Neural crest cell (in vitro differentiated cells): ENCODE measurements at places on chromosomes 6 and 20. TPM values are rescaled to one million over a fixed set of nuclear protein-coding genes. Genes with fewer than 3 reads are reported as not detected.

The VPS16 gene
- 49.8 and 50.6 TPM in 2 replicates for total RNA-seq

The ATP9A gene
- 38.9 and 39.0 TPM in 2 replicates for total RNA-seq

The DBNDD2 gene
- total RNA-seq: 18.1 and 18.2 TPM in 2 replicates

The ZC3H12D gene
- total RNA-seq: 0.14 and 0.16 TPM in 2 replicates

The POU3F2 gene
- 111 and 114 TPM in 2 replicates for total RNA-seq

The MBOAT1 gene
- 11.4 and 12.0 TPM in 2 replicates for total RNA-seq

The ACTL10 gene
- total RNA-seq: 0.75 TPM in 2 replicates

The SNX14 gene
- total RNA-seq: 54.1 and 56.4 TPM in 2 replicates

The WTAP gene
- total RNA-seq: 126 and 128 TPM in 2 replicates

The PTGIS gene
- 7.1 and 9.8 TPM in 2 replicates for total RNA-seq

GRCh38 chr6:127792616-127793015, 108.2 kb downstream of the THEMIS start:
- H3K4me1 ChIP-seq: no peaks in the 10 kb centered on the region
- H3K36me3 ChIP-seq: no peaks in the 10 kb centered on the region
- H3K27me3 ChIP-seq: no peaks in the 10 kb centered on the region
- no peak overlapping the region for H3K4me3 ChIP-seq
- no peak for DNase-seq

GRCh38 chr6:105649192-105649591, 246.3 kb upstream of the PREP start:
- H3K36me3 ChIP-seq: no peaks in the 10 kb centered on the region
- DNase-seq: no peak
- no peak overlapping the region for H3K4me3 ChIP-seq
- no peaks in the 10 kb centered on the region for H3K4me1 ChIP-seq
- H3K27me3 ChIP-seq: peaks cover 15% of the 10 kb centered on the region

DNA sequence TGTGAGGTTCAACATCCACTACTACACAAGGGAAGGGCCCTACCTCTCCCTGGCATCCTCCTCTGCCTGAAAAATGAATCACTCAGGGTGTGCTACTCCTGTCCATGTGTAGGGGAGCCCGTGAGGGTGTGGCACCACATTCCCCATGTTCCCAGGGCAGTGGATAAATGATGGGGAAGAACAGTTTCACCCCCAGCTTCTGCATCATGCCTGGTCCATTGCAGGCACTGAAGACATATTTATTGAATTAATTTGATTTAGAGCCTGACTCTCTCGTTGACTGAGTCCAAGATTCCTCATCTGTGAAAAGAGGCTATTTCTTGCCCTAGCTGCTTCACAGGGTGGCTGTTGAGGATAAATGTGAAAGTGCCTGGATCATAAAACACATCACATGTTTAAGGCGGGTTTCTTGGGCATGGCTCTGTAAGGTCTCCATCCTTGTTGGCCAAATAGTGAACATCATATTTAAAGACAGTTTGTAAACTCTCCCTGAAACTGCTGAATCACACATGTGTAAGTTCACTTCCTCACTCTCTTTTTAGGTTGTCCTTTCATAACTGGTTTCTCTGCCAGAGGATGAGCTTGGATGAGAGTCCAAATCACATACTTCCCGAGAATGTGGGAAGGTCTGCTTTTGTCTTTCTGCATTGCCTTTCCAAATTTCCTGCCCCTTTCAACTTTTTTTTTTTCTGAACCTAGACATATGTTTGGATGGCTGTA, 79.7 kb upstream of the FYN start:
- H3K36me3 ChIP-seq: no peaks in the 10 kb centered on the region
- peaks cover 34% of the 10 kb centered on the region for H3K4me1 ChIP-seq
- no peak for DNase-seq
- no peak overlapping the region for H3K4me3 ChIP-seq
- no peaks in the 10 kb centered on the region for H3K27me3 ChIP-seq

DNA sequence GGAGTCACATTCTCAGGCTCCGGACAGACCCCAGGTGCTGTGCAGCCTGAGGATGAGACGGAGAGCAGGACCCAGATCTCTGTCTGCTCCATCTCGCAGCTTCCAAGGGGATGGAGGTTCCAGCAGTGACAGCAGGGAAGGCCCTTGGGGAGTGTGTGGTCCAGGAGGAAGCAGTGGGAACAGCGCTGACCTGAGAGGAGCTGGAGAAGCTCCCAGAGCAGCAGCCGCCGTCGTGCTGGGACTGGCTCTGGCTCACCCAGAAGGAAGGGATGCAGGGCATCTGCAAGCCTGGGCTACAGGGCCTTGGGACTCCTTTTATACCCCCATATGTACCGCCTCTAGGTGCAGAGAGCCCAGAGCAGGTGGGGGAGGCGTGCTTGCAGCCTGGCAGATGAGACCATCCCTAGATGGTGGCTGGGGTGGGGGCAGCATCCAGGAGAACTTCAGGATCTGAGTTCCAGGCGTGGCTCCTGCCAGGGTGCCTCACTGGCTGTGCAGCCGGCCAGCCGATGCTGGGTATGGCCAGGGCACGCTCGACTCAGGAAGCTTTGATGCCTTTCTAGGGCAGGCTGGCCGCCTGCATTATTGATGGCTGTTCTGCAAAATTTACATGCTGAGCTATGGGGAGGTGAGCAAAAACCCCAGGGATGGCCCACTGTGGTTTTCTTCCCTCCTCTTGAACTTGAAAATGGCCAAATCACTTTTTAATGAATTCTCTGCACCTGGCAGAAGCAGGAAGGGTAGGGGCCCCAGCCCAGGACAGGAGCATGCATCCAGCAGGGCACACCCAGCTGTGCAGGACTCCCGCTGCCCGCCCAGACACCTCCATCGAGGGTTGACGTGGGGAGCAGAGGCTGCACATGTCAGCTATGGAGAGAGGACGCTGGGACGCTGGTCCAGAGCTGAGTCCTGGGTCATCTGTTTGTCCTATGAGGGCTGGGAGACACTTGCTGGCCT, 179.6 kb downstream of the TAF4 start:
- peaks cover 8% of the 10 kb centered on the region for H3K4me1 ChIP-seq
- no peaks in the 10 kb centered on the region for H3K27me3 ChIP-seq
- DNase-seq: no peak
- H3K4me3 ChIP-seq: no peak overlapping the region

DNA sequence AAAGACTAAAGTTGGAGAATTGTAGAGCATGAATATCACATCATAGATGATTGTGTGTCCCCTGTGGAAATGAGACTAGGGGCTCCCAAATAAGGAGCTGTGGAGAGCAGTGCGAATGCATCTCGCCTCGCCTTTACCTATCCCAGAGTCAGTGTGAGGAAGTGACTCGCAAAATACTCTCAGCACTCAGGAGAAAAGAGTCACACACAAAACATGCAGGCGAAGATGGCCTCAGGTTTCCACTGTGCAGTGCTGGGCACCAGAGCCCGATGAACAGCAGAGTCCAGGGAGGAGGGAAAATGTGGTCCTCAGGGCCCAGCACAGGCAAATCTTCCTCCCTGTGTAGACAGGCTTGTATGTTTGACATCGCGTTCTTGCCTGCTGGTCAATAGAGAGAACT, 126.5 kb upstream of the AFDN start:
- peaks cover 11% of the 10 kb centered on the region for H3K27me3 ChIP-seq
- no peaks in the 10 kb centered on the region for H3K36me3 ChIP-seq
- H3K4me3 ChIP-seq: no peak overlapping the region
- peaks cover 35% of the 10 kb centered on the region for H3K4me1 ChIP-seq

GRCh38 chr6:105522626-105523322, 119.9 kb upstream of the PREP start:
- no peak overlapping the region for H3K4me3 ChIP-seq
- no peaks in the 10 kb centered on the region for H3K27me3 ChIP-seq
- DNase-seq: no peak
- no peak overlapping the region for H3K27ac ChIP-seq
- no peaks in the 10 kb centered on the region for H3K4me1 ChIP-seq

GRCh38 chr20:57810511-57811373, 100.9 kb upstream of the PMEPA1 start:
- H3K36me3 ChIP-seq: no peaks in the 10 kb centered on the region
- H3K27ac ChIP-seq: no peak overlapping the region
- no peak overlapping the region for H3K4me3 ChIP-seq

DNA sequence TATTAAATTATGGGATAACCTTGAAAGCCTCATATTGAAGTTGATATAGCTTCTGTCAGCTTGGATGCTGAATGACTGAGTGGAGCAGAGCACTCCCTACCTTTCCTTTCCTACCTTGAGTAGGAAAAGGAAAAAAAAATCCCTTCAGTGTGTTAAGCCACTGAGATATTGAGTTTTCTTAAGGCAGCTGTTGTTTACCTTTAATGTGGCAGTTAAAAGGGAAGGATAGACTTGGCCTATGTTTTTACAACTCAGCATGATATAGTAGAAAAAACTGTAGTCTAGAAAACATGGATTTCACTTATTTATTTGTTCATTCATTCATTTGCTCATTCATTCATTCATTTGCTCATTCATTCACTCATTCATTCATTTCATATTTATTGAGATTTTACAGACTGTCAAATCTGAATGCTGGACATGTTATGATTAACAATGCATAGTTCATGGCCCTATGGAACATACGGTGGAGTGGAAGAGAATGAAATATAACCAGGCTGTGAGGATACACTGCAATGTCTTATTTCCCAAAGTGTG, 131.5 kb upstream of the MAN1A1 start:
- H3K27ac ChIP-seq: no peak overlapping the region
- no peaks in the 10 kb centered on the region for H3K27me3 ChIP-seq
- no peaks in the 10 kb centered on the region for H3K36me3 ChIP-seq
- peaks cover 5% of the 10 kb centered on the region for H3K4me1 ChIP-seq
- H3K4me3 ChIP-seq: no peak overlapping the region

- no peak overlapping the region for H3K4me3 ChIP-seq
- no peak for DNase-seq
- peaks cover 20% of the 10 kb centered on the region for H3K4me1 ChIP-seq
- no peaks in the 10 kb centered on the region for H3K27me3 ChIP-seq
- no peak overlapping the region for H3K27ac ChIP-seq
Observed at GRCh38 chr6:111204305-111204704, 117.0 kb downstream of the SLC16A10 start.

- H3K27me3 ChIP-seq: peaks cover 28% of the 10 kb centered on the region
- DNase-seq: no peak
- H3K4me1 ChIP-seq: no peaks in the 10 kb centered on the region
- H3K4me3 ChIP-seq: no peak overlapping the region
Observed at GRCh38 chr20:7703551-7703961, 236.7 kb downstream of the HAO1 start.

DNA sequence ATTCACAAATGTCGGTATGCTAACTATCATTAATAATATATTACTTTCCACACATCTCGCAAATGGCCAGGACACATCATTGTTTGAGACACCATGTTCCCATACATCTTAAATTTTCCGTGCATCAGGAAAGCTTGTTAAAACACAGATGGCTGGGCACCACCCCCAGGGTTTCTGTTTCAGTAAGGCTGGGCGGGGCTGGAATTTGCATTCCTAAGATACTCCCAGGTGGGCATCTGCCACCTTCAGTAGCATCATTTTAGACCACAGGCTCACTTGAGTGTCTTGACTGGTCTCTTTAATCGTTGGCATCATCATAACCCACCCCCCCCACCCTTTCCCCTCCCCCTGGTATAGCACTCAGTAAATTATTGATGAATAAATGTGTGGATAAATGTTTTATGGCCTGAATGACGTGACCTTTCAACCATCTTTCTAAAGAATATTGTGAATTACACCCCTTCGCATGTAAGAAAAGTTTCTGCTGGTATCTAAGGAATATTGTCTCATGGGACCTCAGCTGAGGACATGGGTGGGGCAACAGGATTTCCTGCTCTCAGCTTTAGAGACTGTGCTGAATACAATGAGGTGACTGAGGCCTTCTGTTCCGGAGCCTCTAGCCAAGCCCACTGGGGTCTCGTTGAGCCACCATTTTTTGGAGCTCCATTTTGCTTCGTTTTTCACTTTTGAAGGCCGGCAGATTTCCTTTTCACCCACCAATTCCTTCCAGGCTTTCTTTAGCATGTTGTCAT, 124.1 kb upstream of the NEDD9 start:
- no peak for DNase-seq
- H3K4me3 ChIP-seq: no peak overlapping the region
- no peak overlapping the region for H3K27ac ChIP-seq

DNA sequence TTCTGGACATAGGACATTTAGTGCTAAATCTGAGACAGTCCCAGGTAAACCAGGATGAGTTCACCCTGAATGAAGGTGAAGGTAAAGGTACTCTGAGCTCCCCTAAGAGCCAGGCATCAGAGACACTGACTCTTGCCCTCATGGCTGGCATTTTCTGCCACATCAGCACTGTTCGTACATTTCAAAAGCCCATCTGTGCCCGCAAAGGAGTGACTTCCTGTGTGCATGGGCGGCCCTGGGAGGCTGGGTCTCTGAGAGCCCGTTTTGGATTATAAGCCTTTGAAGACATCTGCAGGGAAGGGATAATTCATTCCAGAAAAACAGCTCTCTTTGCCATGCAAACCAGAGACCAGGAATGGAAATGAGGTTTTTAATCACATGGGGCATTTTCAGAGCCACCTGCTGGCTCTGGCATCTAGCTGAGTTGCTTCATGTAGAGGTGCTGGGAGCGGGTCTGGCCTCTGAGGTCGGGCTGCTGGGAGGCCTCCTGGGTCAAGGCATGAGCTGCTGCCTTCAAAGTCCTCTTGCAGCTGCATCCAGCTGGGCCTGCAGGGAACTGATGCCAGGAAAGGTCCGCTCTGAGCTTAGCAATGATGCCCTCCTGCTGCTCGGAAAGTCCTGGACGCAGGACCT, 348.3 kb downstream of the DHX35 start:
- no peak overlapping the region for H3K27ac ChIP-seq
- peaks cover 23% of the 10 kb centered on the region for H3K27me3 ChIP-seq
- no peak for DNase-seq
- no peaks in the 10 kb centered on the region for H3K4me1 ChIP-seq
- no peak overlapping the region for H3K4me3 ChIP-seq

- no peak for DNase-seq
- H3K4me3 ChIP-seq: no peak overlapping the region
- peaks cover 4% of the 10 kb centered on the region for H3K4me1 ChIP-seq
- H3K36me3 ChIP-seq: no peaks in the 10 kb centered on the region
- no peak overlapping the region for H3K27ac ChIP-seq
- H3K27me3 ChIP-seq: no peaks in the 10 kb centered on the region
Observed at GRCh38 chr20:16208443-16208842, 364.8 kb downstream of the KIF16B start.

DNA sequence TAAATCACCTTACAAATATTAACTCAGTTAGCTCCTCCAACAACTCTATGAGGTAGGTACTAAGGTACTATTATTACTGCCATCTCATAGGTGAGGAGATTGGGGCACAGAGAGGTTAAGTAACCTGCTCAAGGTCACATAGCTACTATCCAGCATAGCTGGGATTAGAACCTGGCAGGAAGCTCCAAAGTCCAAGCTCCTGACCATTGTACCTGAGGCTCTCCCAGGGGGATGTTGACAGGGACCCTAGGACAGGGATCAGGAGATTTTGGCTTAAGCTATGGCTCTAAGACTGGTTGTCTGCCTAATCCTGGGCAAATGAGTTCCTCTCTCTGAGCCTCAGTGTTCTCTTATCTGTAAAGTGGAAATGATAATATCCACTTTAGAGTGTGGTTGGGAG, 59.3 kb downstream of the HNF4A start:
- H3K27ac ChIP-seq: no peak overlapping the region
- peaks cover 2% of the 10 kb centered on the region for H3K27me3 ChIP-seq
- no peaks in the 10 kb centered on the region for H3K4me1 ChIP-seq
- no peaks in the 10 kb centered on the region for H3K36me3 ChIP-seq
- H3K4me3 ChIP-seq: no peak overlapping the region
- DNase-seq: no peak
